Activated T-cell treated with anti-CD3 and anti-CD28 coated beads, Interleukin-2, amount 50 U/mL, for 72 hours (primary cell): ENCODE measurements at places on chromosomes 7 and 10. TPM values are rescaled to one million over a fixed set of nuclear protein-coding genes. Genes with fewer than 3 reads are reported as not detected.

GRCh38 chr10:62396864-62397263, 22.7 kb downstream of the ZNF365 start:
- peaks cover 35% of the 10 kb centered on the region for H3K27me3 ChIP-seq
- no peak overlapping the region for H3K4me3 ChIP-seq
- H3K4me1 ChIP-seq, result no peaks in the 10 kb centered on the region
- no peak for DNase-seq

Gene PLAC9
- total RNA-seq, result not detected

Gene MACC1
- 0.12 TPM for total RNA-seq

Gene APBB1IP
- total RNA-seq, result 44.1 TPM

GRCh38 chr10:46301721-46302479, 15.1 kb downstream of the ANTXRL start:
- peaks cover 25% of the 10 kb centered on the region for H3K4me1 ChIP-seq
- H3K36me3 ChIP-seq, result no peaks in the 10 kb centered on the region
- DNase-seq, result no peak

DNA sequence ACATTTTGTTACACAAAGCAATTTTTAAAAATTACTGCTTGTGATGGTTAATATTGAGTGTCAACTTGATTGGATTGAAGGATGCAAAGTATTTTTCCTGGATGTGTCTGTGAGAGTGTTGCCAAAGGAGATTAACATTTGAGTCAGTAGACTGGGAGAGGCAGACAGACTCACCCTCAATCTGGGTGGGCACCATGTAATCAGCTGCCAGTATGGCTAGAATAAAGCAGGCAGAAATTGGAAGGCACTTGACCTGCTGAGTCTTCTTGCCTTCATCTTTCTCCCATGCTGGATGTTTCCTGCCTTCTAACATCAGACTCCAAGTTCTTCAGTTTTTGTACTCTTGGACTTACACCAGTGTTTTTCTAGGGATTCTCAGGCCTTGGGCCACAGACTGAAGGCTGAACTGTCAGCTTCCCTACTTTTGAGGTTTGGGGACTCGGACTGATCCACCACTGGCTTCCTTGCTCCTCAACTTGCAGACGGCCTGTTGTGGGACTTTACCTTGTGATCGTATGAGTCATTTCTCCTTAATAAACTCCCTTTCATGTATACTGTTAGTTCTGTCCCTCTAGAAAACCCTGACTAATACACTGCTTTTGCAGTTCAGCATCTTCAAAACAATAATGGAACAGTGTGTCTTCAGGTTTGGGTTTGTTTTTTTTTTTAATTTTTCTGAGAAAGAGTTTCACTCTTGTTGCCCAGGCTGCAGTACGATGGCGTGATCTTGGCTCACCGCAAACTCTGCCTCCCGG, 244.1 kb upstream of the SEMA3C start:
- no peak overlapping the region for H3K27ac ChIP-seq
- DNase-seq, result no peak
- no peaks in the 10 kb centered on the region for H3K27me3 ChIP-seq

- no peaks in the 10 kb centered on the region for H3K27me3 ChIP-seq
- no peak for DNase-seq
- peaks cover 15% of the 10 kb centered on the region for H3K36me3 ChIP-seq
- H3K4me1 ChIP-seq, result peaks cover 22% of the 10 kb centered on the region
Measured at GRCh38 chr10:30463944-30464451, 30.0 kb downstream of the MAP3K8 start.

DNA sequence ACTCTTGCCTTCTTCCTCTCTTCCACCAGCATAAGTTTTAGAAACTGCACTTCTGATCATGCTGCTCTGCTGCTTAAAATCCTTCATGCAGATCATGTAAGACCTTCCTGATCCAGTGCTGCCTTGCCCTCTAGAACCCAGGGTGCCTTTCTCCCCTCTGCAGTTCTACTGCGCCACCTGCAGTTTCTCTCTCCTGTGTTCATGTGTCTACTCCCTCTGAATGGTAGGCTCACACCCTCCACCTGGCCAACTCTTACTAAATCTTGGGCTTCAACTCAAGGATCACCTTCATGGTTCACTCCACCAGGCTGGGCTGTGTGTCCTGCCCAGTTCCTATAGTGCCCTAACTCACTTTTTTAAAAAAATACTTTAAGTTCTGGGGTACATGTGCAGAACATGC, 174.6 kb upstream of the ITGB1 start:
- H3K27me3 ChIP-seq, result no peaks in the 10 kb centered on the region
- H3K27ac ChIP-seq, result no peak overlapping the region
- peaks cover 3% of the 10 kb centered on the region for H3K36me3 ChIP-seq
- H3K4me1 ChIP-seq, result peaks cover 89% of the 10 kb centered on the region

DNA sequence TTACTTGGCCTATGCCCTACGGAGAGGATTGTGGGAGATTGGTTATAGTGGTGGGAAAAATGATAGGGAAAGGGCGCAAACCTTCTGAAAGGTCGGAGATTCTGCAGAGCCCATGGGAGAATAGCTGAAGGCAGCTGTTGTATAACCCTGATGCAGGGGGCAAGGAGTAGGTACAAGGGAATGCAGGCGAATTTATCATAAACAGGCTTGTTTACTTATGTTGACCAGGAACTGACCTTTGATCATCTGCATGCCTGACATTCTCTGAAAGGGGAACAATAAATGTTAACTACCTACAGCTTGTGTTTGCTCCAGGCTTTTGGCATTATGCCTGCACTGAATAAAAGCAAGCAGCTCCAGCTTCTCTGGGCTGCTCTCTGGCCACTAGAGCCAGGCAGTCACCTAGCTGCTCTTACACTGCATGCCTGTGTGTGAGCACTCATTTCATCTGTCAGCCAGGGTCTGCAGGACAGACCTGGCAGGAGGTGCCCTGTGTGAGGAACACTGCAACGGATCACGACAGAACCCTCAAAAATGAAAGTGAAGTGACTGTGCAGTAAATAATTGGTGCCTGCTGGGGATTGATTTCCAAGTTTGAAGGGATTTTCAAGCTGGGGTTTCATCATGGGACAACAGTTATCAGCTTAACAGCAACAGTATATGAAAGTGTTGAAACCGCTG, 31.1 kb upstream of the ABCA13 start:
- no peak overlapping the region for H3K27ac ChIP-seq
- no peak overlapping the region for H3K4me3 ChIP-seq
- peaks cover 1% of the 10 kb centered on the region for H3K36me3 ChIP-seq
- H3K4me1 ChIP-seq, result peaks cover 8% of the 10 kb centered on the region

GRCh38 chr10:96229568-96230030, 41.8 kb downstream of the BLNK start:
- DNase-seq, result peak; percentile 71
- peak overlapping the region; percentile 30 for H3K27ac ChIP-seq
- H3K4me3 ChIP-seq, result no peak overlapping the region
- H3K4me1 ChIP-seq, result peaks cover 5% of the 10 kb centered on the region
- H3K36me3 ChIP-seq, result no peaks in the 10 kb centered on the region

- no peaks in the 10 kb centered on the region for H3K27me3 ChIP-seq
- no peaks in the 10 kb centered on the region for H3K36me3 ChIP-seq
- H3K27ac ChIP-seq, result no peak overlapping the region
- no peak for DNase-seq
- no peaks in the 10 kb centered on the region for H3K4me1 ChIP-seq
- H3K4me3 ChIP-seq, result no peak overlapping the region
Measured at GRCh38 chr7:14806891-14807290, 95.7 kb downstream of the DGKB start.

DNA sequence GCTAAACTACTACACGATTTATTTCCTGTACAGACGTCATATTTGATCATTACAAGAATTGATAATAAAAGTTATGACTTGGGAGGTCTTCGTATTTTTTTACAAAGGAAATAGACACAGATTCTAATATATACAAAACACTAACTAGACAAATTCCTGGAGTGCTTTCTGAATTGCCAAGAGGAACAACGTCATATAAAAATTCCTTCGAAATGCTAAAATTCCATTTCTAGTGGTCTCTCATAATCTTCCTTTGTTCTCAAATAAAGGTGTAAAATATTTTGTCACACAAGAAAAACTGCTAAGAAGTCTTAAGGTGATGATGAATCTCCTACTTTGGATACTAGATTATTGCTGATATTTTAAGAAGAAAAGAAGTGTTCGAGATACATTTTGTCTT, 85.4 kb downstream of the CDK6 start:
- no peak for DNase-seq
- peaks cover 49% of the 10 kb centered on the region for H3K36me3 ChIP-seq
- no peaks in the 10 kb centered on the region for H3K27me3 ChIP-seq
- H3K4me1 ChIP-seq, result peaks cover 94% of the 10 kb centered on the region

Gene BMPR1A
- total RNA-seq, result 7.0 TPM

GRCh38 chr7:28607855-28608193, 195.5 kb downstream of the CREB5 start:
- H3K27me3 ChIP-seq, result peaks cover 7% of the 10 kb centered on the region
- H3K27ac ChIP-seq, result no peak overlapping the region
- no peak overlapping the region for H3K4me3 ChIP-seq
- H3K4me1 ChIP-seq, result no peaks in the 10 kb centered on the region
- no peak for DNase-seq

GRCh38 chr10:121450247-121450646, 148.0 kb downstream of the FGFR2 start:
- no peaks in the 10 kb centered on the region for H3K4me1 ChIP-seq
- DNase-seq, result no peak
- no peaks in the 10 kb centered on the region for H3K36me3 ChIP-seq
- no peak overlapping the region for H3K27ac ChIP-seq
- H3K4me3 ChIP-seq, result no peak overlapping the region

GRCh38 chr10:77338143-77338542, 299.5 kb downstream of the KCNMA1 start:
- no peak for DNase-seq
- no peaks in the 10 kb centered on the region for H3K36me3 ChIP-seq
- H3K27me3 ChIP-seq, result peaks cover 7% of the 10 kb centered on the region
- no peak overlapping the region for H3K4me3 ChIP-seq
- H3K27ac ChIP-seq, result no peak overlapping the region
- no peaks in the 10 kb centered on the region for H3K4me1 ChIP-seq

Gene PAX4
- not detected for total RNA-seq

GRCh38 chr10:3971713-3972112, 186.7 kb upstream of the KLF6 start:
- peaks cover 48% of the 10 kb centered on the region for H3K4me1 ChIP-seq
- H3K27ac ChIP-seq, result peak overlapping the region; percentile 87
- no peaks in the 10 kb centered on the region for H3K27me3 ChIP-seq
- DNase-seq, result no peak
- peak overlapping the region; percentile 7 for H3K4me3 ChIP-seq
